Renal cortical epithelial cell (primary cell): ENCODE measurements at places on chromosomes 1 and 21. TPM values are rescaled to one million over a fixed set of nuclear protein-coding genes. Genes with fewer than 3 reads are reported as not detected.

The CAMTA1 gene
- total RNA-seq, result 56.4 and 79.3 TPM in 2 replicates

GRCh38 chr1:182633657-182634281, 29.6 kb upstream of the RGS16 start:
- DNase-seq, result no peak

GRCh38 chr21:46557469-46557868, 47.4 kb downstream of the S100B start:
- DNase-seq, result no peak

DNA sequence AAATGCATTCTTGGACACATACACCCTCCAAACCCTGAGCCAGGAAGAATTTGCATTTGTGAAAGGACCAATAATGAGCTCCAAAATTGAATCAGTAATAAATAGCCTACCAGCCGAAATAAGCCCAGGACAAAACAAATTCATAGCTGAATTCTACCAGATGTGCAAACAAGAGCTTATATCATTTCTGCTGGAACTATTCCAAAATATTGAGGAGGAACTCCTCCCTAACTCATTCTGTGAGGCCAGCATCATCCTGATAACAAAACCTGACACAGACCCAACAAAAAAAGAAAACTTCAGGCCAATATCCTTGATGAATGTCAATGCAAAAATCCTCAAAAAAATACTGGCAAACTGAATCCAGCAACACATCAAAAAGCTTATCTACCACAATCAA, 6.7 kb downstream of the SPRR2E start:
- DNase-seq, result no peak
